ENCODE measurements at places on chromosomes 7 and 10.

DNA sequence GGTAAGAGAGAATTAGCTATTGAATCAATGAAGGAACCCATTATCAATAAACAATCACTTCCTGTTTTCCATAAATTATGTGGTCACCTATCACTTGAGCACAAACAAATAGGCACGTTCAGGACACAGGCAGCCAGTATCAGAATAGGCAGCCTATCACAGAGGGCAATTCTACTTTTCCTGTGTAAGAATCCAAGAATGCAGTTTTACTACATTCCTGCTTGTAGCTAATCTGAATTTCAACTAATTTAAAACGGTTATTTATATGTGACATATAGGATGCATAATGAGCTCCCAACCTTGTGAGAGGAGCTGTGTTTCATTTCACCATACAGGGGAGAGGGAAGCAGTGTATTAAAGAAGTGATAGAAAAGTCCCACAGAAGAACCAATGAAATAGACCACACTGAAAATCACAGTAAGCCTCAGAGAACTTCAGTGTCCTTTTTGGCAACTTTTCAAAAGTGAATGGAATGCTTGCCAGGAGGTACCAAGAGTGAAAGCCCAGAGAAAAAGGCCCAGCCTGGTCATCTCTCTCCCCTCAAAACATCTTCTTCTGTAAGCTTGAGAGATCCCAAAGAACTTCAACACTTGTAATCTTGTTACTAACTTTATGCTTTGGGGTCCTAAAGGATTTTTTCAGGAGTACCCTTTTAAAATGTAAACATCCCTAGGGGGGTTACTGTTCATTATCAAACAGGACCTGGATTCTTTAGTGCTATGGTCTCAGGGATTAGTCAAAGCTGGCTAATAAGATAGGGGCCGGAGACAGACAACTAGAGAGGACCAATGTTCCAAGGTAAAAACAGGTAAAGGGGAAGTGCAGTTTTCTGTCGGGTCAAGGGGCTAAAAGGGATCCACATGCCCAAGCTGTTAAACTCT is 1.3 kb downstream of the IMMP2L start:
- DNase-seq: peak; percentile 34

DNA sequence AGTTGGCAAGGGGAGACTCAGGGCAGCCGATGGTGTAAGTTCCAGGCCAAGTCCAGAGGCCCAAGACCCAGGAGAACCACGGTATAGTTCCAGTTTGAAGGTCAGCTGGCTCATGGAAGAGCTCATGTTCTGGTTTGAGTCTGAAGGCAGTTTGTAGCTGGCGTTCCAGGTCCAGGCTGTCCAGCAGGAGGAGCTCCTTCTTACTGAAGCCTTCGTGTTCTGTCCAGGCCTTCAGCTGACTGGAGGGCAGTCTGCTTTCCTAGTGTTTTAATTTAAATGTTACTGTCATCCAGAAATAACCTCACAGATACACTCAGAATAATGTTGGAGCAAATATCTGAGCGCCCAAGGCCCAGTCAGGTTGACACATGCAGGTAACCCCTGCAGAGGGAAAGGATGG is 4.2 kb downstream of the SUN1 start:
- no peak for DNase-seq

- peak; percentile 78 for DNase-seq
These were observed 125.6 kb downstream of the CYP26A1 start for GRCh38 chr10:93199191-93199751.

GRCh38 chr7:24709585-24710360 is 47.5 kb downstream of the GSDME start:
- DNase-seq: no peak

DNA sequence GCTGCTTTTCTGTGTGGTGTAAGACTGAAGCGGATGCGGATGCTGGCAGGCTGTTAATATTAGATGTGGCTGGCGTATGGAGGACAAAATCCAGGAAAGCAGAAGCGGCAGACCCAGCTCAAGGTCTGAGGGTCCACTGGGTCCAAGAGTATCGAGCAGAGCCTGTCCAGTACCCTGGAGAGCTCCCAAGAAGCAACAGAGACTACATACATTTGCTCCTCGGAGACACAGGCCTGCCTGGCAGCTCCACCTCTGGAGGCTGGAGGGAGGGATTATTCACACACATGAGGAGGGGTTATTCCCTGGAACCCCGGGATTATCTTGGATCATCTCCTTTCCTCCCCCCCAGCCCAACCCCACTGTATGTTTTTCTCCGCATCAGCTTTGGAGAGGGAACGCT is 31.3 kb upstream of the LOXL4 start:
- no peak for DNase-seq

GRCh38 chr10:79393221-79393923 is 46.1 kb downstream of the PPIF start:
- no peak for DNase-seq

DNA sequence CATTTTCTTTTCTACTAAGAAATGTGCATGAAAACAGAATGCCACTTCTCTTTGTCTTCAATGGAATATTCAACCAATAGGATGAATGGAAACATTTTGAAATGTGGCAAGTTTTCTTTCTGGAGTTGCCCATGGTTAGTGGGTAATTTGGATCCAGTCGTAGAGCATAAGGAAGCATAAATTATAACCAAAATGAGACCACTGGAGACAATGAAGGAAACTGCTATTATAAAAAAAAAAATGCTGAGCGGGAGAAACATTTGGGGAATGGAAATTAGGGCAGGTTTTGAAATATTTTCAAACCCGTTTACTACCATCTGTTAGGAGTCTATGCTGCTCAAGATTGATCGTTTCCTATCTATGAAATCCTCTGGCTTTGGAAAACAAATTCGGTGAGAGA is 182.9 kb upstream of the PRKCQ start:
- no peak for DNase-seq

DNA sequence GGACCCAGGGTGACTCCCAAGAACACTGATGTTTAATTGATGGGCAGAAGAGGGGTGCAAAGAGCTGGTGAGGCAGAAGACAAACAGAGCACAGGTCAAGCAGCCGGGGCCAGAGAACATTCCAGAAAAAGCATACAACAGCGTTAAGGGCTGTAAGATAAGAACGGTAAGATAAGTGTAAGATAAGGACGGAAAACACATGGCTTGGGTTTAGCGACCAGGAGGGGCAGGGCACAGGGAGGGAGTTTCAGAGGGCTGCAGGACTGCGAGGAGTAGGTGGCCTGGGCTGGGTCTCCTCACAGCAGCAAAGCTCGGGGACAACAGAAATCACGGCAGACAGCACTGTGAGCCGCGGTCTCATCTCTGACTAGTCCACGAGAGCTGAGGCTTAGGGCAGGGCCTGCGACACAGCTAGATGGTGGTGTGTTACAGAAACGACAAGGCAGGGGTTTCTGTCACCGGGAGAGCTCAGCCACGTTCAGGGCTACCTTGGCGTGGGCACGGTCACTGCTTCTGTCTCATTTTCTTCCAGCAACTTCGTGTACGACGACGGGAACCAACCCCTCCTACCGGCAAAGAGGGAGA is 24.6 kb downstream of the BRI3 start:
- no peak for DNase-seq

GRCh38 chr7:30835396-30835915 is 64.2 kb downstream of the MINDY4 start:
- no peak for DNase-seq

- DNase-seq: no peak
These were observed 97.3 kb upstream of the MPP7 start for GRCh38 chr10:28400176-28400575.

- no peak for DNase-seq
These were observed 5.1 kb upstream of the DMBT1 start for GRCh38 chr10:122555442-122555841.

GRCh38 chr7:22216832-22217475 is 140.0 kb downstream of the RAPGEF5 start:
- no peak for DNase-seq

- DNase-seq: no peak
These were observed 71.1 kb upstream of the CUX1 start for GRCh38 chr7:101746314-101746713.

DNA sequence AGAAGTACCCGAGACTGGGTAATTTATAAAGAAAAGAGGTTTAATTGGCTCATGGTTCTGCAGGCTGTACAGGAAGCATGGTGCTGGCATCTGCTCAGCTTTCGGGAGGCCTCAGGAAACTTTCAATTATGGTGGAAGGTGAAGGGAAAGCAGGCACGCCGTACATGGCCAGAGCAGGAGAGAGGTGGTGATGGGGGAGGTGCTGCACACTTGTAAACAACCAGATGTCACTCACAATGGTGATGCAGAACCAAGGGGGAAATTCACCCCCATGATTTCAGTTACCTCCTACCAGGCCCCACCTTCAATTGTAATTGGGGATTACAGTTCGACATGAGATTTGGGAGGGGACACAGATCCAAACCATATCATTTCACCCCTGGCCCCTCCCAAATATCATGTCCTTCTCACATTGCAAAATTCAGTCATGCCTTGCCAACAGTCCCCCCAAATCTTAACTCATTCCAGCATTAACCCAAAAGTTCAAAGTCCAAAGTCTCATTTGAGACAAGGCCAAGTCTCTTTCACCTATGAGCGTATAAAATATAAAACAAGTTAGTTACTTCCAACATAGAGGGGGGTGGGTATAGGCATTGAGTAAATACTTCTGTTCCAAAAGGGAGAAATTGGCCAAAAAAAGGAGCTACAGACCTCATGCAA is 50.0 kb downstream of the RSBN1L start:
- no peak for DNase-seq

GRCh38 chr7:94529516-94529915 is 19.9 kb downstream of the CASD1 start:
- DNase-seq: no peak

- DNase-seq: no peak
These were observed 16.4 kb downstream of the SH3PXD2A start for GRCh38 chr10:103838862-103839518.

DNA sequence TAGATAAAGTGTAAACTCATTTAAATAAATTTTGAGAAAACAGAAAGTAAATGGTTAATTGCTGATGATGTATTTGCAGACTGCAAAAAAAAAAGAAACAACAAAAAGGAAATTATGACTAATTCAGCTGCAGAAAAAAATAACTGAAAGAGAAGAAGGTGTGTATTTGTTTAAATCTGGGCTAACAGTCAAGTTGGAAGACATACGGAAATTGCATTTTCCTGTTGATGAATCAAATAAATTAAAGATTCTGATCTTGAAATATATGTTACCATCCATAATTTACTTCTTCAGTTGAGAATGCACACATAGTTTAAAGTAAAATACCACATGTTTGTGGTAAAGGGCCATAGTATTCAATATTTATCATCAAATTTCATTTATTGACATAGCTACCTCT is 19.3 kb upstream of the ING3 start:
- no peak for DNase-seq

- no peak for DNase-seq
These were observed 40.9 kb upstream of the FOXK1 start for GRCh38 chr7:4641091-4641666.

- no peak for DNase-seq
These were observed 191.8 kb downstream of the PTPRN2 start for GRCh38 chr7:158395780-158396278.

- no peak for DNase-seq
These were observed 11.2 kb upstream of the GRID1 start for GRCh38 chr10:86377797-86378146.

DNA sequence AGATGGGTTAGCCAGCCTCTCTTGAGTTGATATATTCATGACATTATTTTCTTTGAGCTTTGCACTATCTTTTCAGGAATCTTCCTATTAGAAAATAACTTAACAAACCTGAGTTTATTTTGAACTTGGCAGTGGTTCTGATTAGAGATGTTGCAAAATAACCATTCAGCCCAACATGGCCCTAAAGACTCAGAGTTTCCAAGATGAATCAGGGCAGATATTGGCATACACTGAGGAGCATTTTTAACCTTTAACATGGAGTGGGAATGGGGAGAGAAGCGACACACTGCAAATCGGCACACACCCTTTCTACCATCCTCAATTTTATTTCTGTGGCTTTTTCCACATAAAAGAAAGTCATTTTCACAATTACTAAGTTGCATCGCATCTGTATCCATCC is 190.8 kb downstream of the TRIL start:
- DNase-seq: no peak

- no peak for DNase-seq
These were observed at the start of gene IRF5 for GRCh38 chr7:128937647-128938543. TSS of gene IRF5 (plus strand) at chr7:128937927. CDS start at chr7:128942082, 4,155 bp downstream.

- no peak for DNase-seq
These were observed 134.1 kb downstream of the MAGI2 start for GRCh38 chr7:79319369-79319768.

GRCh38 chr10:130234171-130234965 is 98.2 kb downstream of the GLRX3 start:
- no peak for DNase-seq

GRCh38 chr10:99539120-99539519 is 6.4 kb downstream of the NKX2-3 start:
- no peak for DNase-seq

DNA sequence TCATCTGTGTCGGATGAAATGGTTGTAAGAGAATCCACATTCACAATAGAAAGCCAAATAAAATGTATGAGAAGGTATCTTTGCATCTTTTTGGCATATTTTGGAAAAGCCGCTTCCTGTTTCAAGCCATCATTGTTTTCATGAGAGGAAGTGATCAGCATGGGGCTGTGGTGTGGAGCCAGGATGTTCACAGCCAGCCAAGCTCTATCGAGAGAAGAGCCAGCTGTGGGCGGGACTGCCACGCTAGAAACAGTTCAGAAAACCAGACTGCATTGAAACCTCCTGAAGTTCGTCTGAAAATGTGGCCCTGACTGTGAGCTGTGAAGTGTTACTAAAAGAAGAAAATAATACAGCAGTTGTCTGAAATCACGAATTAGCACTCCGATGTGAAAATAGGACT is 21.2 kb upstream of the NPS start:
- DNase-seq: no peak

- DNase-seq: no peak
These were observed 14.6 kb downstream of the IFIT3 start for GRCh38 chr10:89342206-89342958.

GRCh38 chr7:153934048-153934447 is 118.2 kb upstream of the DPP6 start:
- DNase-seq: no peak

DNA sequence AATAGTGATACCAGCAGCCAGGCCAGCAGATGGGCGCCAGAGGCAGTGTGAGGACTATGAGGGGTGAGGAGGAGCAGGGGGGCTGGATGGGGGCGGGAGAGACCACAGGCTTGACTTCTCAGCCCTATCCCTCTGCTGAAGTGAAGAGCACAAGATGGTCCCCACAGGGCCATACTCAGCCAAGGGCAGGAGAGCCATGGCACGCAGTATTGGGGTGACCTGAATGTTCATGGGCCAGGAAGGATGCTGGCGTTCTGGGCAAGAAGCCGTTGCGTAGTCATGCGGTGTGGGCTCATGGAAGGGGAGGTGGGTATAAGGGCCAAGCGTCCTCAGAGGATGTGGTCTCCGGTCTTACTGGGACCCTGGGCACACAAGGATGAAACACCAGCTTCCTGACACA is 146.3 kb downstream of the PRKAG2 start:
- DNase-seq: no peak

DNA sequence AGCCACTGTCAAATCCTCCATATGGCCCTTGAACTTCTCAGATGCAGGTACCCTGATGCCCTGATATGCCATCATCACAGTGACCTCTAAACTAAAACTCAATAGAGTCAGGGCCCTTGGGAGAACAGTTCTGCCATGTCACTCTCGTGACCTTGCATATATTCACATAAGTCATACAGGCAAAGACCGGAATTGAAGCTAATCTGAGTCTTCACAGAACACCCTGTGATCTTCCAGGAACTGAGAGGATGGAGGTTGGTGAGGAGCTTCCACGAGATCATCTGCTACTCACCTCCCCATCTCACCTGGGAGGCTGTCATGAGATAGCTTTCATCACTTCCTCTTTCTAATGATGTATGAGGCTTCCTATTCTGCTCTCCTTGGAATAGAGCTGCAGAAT is 228.7 kb upstream of the CCDC6 start:
- no peak for DNase-seq

Measured in left kidney (tissue), 8 donors.